ENCODE measurements at places on chromosomes 12 and 14. TPM values are rescaled to one million over a fixed set of nuclear protein-coding genes. Genes with fewer than 3 reads are reported as not detected.

The FITM1 gene
- not detected for total RNA-seq

DNA sequence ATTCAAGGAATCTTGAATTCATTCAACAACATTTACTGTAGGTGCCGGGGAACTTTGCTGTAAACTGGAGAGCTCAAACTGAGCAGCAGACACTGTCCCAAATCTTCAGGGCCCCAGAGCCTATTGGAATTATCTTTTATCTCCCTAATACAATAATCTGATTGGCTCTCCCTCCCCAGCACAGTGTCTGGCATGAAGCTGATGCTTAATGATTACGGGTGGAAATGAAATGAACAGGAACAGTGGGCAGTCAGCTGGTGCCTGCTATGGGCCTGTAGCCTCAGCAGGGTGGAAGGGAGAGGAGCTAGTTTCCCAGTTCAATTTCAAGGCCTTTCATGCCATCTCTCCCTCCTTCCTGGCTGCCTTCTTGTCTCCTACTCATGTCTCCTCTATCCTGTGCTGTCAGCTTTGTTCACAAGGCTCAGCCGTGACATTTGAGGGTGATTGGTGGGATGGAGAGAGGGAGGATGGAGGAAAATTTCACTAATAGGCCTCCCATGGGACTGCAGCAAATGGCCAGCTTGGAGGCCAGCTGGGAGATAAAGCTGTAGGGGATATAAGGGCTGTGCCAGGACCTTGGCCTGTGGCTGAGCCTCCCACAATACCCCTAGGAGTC, 4.3 kb upstream of the RAPGEF3 start:
- H3K27me3 ChIP-seq: no peaks in the 10 kb centered on the region
- peaks cover 16% of the 10 kb centered on the region for H3K4me1 ChIP-seq
- H3K4me3 ChIP-seq: no peak overlapping the region
- no peaks in the 10 kb centered on the region for H3K36me3 ChIP-seq
- no peak for DNase-seq

The PMCH gene
- total RNA-seq: not detected

GRCh38 chr12:30757316-30757715, 2.6 kb upstream of the CAPRIN2 start:
- H3K27ac ChIP-seq: no peak overlapping the region
- no peaks in the 10 kb centered on the region for H3K27me3 ChIP-seq
- peaks cover 11% of the 10 kb centered on the region for H3K4me1 ChIP-seq
- no peak for DNase-seq

The PTHLH gene
- not detected for total RNA-seq

- H3K27ac ChIP-seq: peak overlapping the region; percentile 9
- H3K4me3 ChIP-seq: no peak overlapping the region
- peaks cover 3% of the 10 kb centered on the region for H3K4me1 ChIP-seq
- no peaks in the 10 kb centered on the region for H3K27me3 ChIP-seq
- peak; percentile 50 for DNase-seq
Measured at GRCh38 chr12:122681814-122682213, 21.3 kb downstream of the HCAR2 start.

- H3K27me3 ChIP-seq: no peaks in the 10 kb centered on the region
- no peak overlapping the region for H3K4me3 ChIP-seq
- peaks cover 13% of the 10 kb centered on the region for H3K4me1 ChIP-seq
- H3K36me3 ChIP-seq: no peaks in the 10 kb centered on the region
Measured at GRCh38 chr14:103925316-103925715, 2.9 kb upstream of the TDRD9 start.

DNA sequence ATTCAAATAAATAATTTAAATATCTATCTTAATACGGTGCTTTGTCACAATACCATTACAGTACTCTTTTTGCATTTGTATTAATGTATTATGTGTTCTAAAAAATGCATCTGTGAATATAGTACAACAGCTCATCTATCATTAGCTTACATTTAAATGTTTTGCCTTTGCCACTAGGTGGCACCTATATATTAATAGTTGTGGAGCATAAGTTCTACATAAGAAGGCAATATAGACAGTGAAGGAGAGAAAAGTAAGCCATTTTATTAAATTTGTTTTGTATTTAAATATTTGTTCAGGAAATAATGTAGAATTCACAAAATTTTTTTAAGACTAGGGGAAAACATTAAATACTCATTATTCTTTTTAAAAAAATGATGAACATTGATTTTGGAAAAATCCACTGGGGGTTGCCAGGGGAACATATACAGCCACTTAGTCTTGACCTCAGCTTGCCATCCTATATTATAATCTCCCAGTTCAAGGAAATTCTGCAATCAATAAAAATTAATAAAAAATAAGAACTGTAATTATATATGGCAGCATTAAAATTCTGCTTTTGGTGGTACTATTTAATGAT, 9.8 kb downstream of the CCER1 start:
- no peak overlapping the region for H3K27ac ChIP-seq
- H3K27me3 ChIP-seq: no peaks in the 10 kb centered on the region
- H3K36me3 ChIP-seq: no peaks in the 10 kb centered on the region
- H3K4me3 ChIP-seq: no peak overlapping the region
- DNase-seq: no peak
- H3K4me1 ChIP-seq: no peaks in the 10 kb centered on the region

DNA sequence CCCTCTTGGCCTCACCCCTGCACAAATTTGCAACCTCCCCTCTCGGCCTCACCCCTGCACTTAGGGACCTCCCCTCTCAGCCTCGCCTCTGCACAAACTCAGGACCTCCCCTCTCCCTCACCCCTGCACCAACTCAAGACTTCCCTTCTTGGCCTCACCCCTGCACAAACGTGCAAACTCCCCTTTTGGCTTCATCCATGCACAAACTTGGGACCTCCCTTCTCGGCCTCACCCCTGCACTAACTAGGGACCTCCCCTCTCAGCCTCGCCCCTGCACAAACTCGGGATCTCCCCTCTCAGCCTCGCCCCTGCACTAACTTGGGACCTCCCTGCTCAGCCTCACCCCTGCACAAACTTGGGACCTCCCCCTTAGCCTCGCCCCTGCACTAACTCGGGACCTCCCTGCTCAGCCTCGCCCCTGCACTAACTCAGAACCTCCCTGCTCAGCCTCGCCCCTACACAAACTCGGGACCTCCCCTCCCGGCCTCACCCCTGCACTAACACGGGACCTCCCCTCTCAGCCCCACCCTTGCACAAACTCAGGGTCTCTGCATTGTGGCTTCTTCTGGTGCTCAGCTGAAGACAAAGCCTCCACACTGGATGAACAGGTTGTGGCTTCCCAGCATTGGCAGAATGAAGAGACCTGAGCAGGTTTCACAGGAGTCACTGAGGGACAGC, 11.0 kb upstream of the GOLGA3 start:
- no peaks in the 10 kb centered on the region for H3K27me3 ChIP-seq
- no peak overlapping the region for H3K4me3 ChIP-seq
- DNase-seq: no peak
- no peaks in the 10 kb centered on the region for H3K4me1 ChIP-seq
- peaks cover 57% of the 10 kb centered on the region for H3K36me3 ChIP-seq

DNA sequence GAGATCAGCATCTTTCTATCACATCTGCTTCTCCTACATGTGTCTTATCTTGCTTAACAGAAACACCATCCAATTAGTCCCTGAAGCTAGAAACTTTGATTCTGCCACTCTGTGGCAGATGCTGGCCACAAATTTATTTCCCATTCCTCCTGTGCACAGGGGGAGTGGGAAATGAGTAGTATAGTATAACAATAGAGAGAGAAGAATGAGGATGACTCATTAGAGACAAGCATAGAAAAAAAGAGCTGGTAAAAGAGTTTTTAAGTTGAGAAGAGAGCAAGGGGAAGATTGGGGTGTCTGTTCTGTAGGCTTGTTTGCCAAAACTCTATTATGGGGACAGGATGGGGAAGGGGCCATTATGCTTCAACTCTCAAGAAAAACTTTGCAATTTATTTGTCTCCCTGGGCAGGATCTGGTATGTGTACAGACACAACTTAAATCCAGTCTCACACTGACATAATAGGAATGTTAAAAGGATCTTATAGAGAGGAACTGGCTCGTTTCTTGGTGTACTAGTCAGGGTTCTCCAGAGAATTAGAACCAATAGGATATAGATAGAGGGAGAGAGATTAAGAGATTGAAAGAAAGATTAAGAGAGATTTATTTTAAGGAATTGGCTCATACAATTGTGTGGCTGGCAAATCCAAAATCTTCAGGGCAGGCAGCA, 142.6 kb upstream of the CPSF6 start:
- H3K4me1 ChIP-seq: no peaks in the 10 kb centered on the region
- H3K36me3 ChIP-seq: no peaks in the 10 kb centered on the region
- no peak overlapping the region for H3K4me3 ChIP-seq
- no peak overlapping the region for H3K27ac ChIP-seq

DNA sequence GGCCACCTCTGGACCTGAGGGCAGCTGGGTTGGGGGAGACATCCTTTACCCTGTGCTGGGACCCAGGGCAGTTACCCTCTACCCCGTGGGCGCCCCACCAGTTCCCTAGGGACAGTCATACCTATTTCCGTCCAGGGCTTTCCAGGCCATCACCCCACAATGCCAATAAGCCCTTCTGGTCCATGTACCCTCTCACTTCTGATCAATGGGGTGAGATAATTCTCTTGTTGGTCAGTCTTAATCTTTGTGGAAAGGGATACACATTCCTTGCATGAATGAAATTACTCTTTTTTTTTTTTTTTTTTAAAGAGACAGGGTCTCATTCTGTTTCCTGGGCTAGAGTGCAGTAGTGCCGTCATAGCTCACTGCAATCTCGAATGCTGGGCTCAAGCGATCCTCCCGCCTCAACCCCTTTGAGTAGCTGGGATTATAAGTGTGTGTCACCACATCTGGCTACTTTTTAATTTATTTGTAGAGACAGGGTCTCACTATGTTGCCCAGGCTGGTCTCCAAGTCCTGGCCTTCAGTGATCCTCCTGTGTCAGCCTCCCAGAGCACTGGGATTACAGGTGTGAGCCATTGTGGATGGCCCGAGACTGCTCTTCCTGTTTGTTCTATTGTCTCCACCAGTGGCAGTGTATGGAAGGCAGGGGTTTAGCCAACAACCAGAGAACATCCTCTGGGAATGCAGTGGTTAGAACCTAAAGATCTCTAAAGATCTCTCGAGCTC, 46.3 kb upstream of the STON2 start:
- no peaks in the 10 kb centered on the region for H3K36me3 ChIP-seq
- H3K27ac ChIP-seq: peak overlapping the region; percentile 58
- H3K4me1 ChIP-seq: peaks cover 6% of the 10 kb centered on the region

The DYNLL1 gene
- total RNA-seq: 330 TPM

The FOXG1 gene
- total RNA-seq: not detected

DNA sequence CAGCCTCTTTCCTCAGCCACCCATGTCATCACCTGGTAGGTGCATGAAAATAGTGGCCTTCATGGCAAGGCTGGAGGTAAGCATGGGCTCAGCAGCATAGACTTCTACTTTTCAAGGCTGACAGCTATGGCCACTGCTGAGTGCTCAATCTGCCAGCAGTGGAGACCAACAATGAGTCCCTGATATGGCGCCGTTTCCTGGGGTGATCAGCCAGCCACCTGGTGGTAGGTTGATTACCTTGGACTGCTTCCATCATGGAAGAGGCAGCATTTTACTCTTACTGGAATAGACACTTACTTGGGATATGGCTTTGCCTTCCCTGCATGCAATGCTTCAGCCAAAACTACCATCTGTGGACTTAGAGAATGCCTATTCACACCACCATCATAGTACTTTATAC, 39.5 kb upstream of the USP44 start:
- H3K36me3 ChIP-seq: no peaks in the 10 kb centered on the region
- no peak for DNase-seq
- no peaks in the 10 kb centered on the region for H3K27me3 ChIP-seq
- H3K4me1 ChIP-seq: no peaks in the 10 kb centered on the region

GRCh38 chr12:15227004-15227679, 5.9 kb upstream of the RERG start:
- no peaks in the 10 kb centered on the region for H3K27me3 ChIP-seq
- no peaks in the 10 kb centered on the region for H3K4me1 ChIP-seq
- H3K4me3 ChIP-seq: no peak overlapping the region
- no peak overlapping the region for H3K27ac ChIP-seq
- peak; percentile 47 for DNase-seq

GRCh38 chr14:80798878-80799277, 142.7 kb downstream of the CEP128 start:
- DNase-seq: no peak
- no peak overlapping the region for H3K27ac ChIP-seq
- H3K27me3 ChIP-seq: no peaks in the 10 kb centered on the region
- H3K4me3 ChIP-seq: no peak overlapping the region
- H3K4me1 ChIP-seq: no peaks in the 10 kb centered on the region

The TAS2R13 gene
- 2.0 TPM for total RNA-seq

GRCh38 chr12:109308534-109309380, at the start of gene FOXN4:
TSS of gene FOXN4 (minus strand) at chr12:109309284. CDS start at chr12:109308321, 963 bp downstream.
- H3K4me1 ChIP-seq: peaks cover 20% of the 10 kb centered on the region
- no peak within 1 kb of the TSS for H3K4me3 ChIP-seq
- no peaks in the 10 kb centered on the region for H3K36me3 ChIP-seq

DNA sequence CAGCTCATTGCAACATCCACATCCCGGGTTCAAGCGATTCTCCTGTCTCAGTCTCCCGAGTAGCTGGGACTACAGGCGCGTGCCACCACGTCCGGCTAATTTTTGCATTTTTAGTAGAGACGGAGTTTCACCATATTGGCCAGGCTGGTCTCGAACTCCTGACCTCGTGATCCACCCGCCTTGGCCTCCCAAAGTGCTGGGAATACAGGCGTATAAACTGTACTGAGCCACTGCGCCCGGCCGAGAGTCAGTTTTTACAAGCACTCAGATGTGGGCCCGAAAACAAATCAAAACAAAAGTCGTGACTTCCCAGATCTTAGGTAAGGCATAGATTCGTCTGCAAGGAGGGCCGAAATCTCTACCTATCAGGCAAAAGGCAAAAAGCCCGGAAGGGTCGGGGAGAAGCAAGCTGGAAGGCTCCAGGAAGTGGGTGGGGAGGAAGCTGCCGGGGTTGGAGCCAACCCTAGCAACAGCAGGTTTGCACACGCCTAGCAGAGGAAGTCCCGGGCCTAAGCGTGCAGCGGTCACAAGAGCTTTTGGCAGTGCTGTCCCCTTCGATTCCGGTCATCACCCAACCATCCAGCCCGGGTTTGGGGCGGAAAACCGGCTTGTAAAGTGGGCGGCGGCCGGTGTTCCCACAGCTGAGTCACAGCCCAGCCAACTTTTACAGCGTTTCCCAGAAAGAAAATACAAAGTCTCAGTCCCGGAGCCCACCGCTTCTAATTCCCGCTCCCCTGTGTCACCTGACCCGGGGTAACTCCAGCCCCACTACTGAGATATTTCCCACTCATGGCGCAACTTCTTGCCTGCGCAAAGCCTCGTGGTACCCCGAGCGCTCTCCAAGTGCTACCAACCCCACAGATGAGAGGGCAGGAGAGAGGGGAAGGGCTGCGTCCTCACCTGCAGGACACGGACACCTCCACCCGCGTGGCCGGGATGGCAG, 583 bp downstream of the CPNE8 start:
- H3K4me3 ChIP-seq: peak overlapping the region; percentile 64
- DNase-seq: peak; percentile 85
- H3K4me1 ChIP-seq: peaks cover 19% of the 10 kb centered on the region
- H3K27me3 ChIP-seq: no peaks in the 10 kb centered on the region
- H3K27ac ChIP-seq: peak overlapping the region; percentile 95
- no peaks in the 10 kb centered on the region for H3K36me3 ChIP-seq

- no peak overlapping the region for H3K27ac ChIP-seq
- H3K27me3 ChIP-seq: no peaks in the 10 kb centered on the region
- no peak for DNase-seq
- no peak overlapping the region for H3K4me3 ChIP-seq
- H3K36me3 ChIP-seq: no peaks in the 10 kb centered on the region
- H3K4me1 ChIP-seq: no peaks in the 10 kb centered on the region
Measured at GRCh38 chr14:51533872-51534553, 117.7 kb upstream of the FRMD6 start.

The SMCO2 gene
- total RNA-seq: not detected
